ENCODE measurements at places on chromosomes 2 and 18. TPM values are rescaled to one million over a fixed set of nuclear protein-coding genes. Genes with fewer than 3 reads are reported as not detected.

ELMOD3 gene
- 10.4 TPM for total RNA-seq

VIL1 gene
- not detected for total RNA-seq

TOGARAM2 gene
- 43.9 TPM for total RNA-seq

DUSP2 gene
- total RNA-seq: 1.9 TPM

LYPD6 gene
- 0.30 TPM for total RNA-seq

SERPINB3 gene
- total RNA-seq: not detected

CKAP2L gene
- total RNA-seq: 0.10 TPM

DNA sequence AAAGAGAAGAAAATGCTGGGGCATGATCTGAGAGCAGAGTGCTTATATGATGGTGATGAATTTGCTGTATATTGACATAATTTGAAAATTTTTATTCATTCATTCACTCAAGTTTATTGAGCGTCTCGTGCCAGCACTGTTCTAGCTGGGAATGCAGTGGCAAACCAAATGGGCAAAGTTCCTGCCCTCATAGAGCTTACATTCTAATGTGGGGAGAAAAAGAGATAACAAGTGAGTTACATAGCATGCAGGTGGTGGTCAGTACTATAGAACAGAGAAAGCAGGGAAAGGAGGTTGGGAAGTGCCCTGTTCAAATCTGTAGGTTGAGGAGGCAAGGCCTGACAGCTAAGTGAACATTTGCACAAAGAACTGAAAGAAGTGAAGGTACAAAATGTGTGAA, 4.3 kb downstream of the CEP192 start:
- DNase-seq: no peak

DNA sequence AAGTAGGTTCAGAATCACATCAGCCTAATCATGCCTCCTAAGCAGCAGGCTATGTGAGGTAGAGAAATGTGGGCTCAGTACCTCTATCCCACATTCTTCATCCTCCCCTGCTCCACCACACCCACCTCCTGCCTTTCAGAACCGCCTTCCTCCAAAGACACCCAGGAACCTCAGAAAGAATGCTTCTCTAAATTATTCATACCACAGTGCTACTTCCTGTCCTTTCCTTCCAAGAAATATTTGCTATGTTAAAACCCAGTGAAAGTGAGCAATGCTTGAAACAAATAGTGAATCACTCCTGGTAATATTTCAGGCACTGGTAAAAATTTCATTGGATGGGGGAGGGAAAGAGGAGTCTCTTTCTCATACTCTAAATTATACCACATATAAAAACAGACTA, 24.0 kb upstream of the CREB1 start:
- no peak for DNase-seq

DNA sequence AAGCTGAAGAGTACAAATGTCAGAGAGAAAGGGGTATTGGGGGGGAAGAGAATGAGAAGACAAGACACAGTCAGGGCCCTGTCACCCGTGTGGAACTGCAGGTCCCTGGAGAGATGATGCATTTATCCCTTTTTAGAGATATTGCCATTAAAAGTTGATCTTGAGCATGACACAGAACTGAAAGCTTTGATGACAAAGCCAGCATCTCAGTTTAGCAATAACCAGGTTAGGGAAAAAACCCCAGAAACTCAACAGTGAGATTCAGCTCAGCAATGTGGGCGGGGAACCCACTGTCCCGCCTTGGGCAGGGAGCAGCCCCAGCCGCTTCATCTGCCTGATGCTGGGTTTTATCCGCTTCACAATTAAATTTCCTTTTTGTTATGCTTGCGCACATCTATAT, 181.1 kb downstream of the NEDD4L start:
- DNase-seq: no peak

DNA sequence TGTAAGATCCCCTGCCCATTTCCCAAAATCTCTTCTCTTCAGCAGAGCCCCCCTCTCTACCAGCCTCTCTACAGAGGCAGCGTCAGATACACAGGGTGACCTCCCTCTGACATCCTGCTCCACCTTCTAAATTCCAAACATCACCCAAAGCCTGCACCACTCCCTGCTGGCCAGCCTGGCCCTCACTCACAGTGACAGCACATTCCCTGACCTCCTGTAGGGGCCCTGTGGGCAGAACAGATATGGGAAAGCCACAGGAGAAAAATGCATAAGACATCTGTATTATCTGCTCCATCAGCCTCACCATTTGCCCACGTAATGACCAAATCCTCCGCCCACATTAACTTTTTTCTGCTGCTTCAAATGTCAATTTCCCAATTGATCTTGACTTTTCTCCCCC, 40.6 kb downstream of the TRABD2A start:
- DNase-seq: no peak

- DNase-seq: peak; percentile 34
Measured at GRCh38 chr18:32769586-32770053, 3.2 kb downstream of the KLHL14 start.

DNA sequence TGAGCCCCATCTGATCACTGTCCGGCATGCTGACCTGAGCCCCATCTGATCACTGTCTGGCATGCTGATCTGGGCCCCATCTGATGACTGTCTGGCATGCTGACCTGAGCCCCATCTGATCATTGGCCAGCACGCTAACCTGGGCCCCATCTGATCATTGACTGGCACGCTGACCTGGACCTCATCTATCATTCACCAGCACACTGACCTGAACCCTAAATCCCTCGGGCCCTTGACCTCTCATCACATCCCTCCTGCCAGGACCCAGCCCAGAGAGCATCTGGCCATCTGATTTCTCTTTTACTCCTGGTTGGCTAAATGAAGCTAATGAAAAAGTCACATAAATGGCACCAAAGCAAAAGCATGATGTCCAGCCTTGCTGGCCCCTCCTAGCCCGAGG, 207.1 kb downstream of the NDUFA10 start:
- DNase-seq: no peak

- DNase-seq: no peak
Measured at GRCh38 chr2:68126561-68126960, 31.1 kb upstream of the PNO1 start.

GRCh38 chr2:165793161-165793778, 777 bp downstream of the GALNT3 start:
- DNase-seq: no peak

GRCh38 chr2:168649105-168649504, 153.3 kb upstream of the NOSTRIN start:
- peak; percentile 60 for DNase-seq

DNA sequence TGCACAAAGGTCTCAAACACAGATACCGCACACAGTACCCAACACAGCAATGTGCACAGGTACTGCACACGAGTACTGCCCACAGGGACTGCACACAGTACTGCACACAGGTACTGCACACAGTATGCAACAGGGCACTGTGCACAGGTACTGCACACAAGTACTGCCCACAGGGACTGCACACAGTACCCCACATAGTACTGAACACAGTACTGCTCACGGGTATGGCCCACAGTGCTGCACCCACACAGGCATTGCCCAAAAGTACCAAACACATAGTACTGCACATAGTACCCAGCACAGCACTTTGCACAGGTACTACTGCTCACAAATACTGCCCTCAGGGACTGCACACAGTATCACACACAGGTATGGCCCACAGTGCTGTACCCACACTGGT, 73.1 kb downstream of the ZNF236 start:
- no peak for DNase-seq

GRCh38 chr2:211351987-211352386, 795.6 kb downstream of the CPS1 start:
- peak; percentile 32 for DNase-seq

DNA sequence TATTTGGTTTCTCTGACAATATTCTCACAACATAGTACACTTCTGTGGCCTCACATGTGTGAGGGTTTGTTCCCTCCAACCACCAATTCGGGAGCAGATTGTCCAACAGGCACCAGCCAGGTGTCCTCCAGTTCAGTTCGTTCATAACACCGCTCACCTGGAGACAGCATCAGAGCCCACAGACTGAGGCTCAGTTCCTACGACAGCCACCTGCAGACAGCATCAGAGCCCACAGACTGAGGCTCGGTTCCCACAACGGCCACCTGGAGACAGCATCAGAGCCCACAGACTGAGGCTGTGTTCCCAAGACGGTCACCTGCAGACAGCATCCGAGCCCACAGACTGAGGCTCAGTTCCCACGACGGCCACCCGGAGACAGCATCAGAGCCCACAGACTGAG, 58.2 kb upstream of the SNTG2 start:
- DNase-seq: no peak

Measured in left ventricle myocardium superior (tissue), 1 donor.